HS-27A (cell line): ENCODE measurements at places on chromosomes 5 and 9.

DNA sequence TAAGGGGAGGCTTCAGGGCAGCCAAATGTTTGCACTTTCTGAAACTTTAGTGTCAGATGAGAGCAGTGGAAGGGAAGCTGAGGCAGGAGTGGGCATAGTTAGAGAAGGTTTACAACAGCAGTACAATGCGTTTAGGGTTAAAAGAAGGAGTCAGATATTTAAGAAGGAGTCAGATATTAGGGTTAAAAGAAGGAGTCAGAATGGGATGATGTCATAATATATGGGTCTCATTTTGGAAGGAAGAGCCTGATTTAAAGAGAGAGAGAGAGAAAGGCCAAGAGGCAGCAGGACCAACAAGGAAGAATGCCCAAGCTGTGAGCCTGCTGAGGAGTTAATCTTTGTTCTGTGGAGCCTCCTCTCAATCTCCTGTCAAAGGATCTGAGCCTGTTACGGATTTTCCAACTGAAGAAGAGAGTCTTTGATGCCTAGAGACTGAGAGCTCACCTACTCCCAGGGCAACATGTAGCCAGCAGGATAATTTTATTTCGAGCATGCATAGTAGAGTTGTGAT, 9.5 kb downstream of the ISL1 start:
- DNase-seq: no peak

DNA sequence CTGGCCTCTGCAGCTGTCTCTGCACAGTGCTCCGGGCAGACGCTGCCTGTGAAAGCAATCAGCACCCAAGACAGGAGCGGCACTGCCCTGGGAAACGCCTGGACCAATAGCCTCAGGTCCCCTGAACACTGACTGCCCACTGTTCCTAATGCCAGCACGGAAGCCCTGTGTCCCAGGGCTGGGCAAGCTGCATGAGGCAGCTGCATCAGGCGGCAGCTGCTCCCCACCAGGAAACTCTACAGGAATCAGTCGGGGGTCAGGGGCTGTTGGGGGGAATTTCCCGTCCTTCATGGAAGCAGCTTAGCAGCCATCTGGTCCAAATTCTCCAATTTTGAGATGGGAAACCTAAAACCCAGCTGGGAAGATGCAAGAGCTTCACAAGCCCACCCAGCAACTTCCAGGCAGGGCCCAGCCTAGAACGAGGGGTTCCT, 118.6 kb downstream of the VAV2 start:
- DNase-seq: no peak

DNA sequence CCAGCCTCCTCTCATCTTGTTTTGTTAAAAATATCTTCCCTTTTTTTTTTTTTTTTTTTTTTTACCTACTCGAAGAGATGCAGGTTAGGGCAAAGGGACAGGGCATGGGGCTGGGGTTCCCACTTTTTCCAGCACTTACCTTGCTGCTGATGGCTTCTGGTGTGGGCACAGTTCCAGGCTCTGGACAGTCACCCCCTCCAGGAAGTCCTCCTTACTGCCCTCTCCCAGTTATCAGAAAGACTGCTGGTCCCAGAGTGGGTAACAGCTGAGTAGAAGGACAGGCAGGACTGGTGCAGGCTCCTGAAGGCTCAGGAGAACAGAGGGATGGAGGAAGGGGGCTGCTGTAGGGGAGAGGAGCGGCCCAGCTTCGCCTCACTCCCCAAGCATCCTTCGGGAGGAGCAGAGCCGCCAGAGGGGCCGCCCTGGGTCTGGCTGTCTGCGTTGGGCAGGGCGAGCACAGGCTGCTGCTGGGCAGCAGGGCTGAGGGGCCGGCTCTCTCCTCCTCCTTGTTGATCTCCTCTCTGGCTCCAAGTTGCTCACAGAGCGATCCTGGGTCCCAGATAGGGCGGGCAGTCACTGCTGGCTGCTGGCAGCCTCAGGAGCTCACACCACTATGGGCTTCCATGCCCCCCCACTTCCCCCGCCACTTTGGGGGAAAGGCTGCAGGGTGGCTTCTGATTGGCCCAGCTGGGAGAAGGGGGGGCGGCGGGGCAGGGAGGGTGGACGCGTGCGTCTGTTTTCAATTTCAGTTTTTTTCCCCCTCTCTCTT, at the start of gene PDGFRB:
Gene PDGFRB (minus strand): TSS at position 588 of the 769 bp plus-strand sequence. CDS start 18,798 bp downstream, outside the sequence.
- DNase-seq: no peak

GRCh38 chr5:68419637-68420452, 204.3 kb downstream of the PIK3R1 start:
- DNase-seq: no peak

DNA sequence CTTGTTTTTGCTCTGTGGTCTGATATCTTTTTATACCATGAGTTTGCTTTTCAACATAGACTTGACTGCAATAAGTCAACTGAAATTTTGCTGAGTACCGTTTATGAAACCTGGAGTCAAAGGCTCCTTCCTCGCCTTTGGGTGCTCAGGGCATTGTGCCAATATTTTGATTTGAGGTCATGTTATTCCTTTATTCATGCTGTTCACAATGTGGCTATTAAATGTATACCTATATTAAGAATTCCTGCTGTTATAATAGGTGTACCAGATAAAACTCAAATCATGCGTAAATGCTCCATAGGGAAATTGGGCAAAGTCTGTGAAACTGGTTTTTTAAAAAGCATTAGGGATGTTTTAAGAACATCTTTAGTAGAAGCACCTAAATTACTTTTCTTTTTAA, 334.0 kb upstream of the NUDT12 start:
- DNase-seq: no peak

GRCh38 chr5:139561655-139562451, 714 bp downstream of the UBE2D2 start:
- no peak for DNase-seq

DNA sequence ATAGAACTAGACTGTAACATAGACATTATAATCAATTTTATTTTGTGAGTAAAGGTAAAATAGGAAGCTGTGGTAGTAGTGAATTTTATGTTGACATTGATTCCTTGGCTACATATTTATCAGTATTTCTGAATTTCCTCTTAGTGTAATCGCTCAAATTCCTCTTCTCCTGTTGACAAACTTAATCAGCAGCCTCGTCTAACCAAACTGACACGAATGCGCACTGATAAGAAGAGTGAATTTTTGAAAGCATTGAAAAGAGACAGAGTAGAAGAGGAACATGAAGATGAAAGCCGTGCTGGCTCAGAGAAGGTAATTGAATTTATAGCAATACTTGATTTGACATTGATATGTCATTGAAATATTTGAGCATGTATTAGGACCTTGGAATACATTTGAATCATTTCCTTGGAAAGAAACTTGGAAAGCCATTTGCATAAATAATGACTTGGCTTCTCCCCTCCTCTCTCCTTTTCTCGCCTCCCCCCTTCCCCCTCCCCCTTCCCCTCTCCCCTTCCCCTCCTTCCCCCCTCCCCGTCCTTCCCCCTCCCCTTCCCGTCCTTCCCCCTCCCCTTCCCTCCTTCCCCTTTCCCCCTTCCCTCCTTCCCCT, 75.5 kb downstream of the GPBP1 start:
- DNase-seq: no peak

DNA sequence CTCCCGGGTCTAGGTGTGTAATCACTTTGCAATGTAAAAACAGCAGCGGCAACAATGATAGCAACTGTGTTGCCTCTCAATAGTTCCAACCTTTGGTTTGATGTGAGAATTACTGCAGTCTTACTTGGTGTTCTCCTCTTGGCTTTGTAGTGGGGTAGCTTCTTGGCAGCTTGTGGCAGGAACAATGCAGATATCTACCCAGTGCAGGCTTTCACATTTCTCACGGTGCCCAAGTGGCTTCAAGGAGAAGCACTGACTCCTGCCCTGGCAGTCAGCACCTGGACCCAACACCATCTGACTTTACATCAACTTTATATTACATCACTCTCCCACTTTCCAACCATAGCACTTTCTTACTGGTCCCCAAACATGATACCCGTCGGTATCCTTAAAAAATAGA, 28.4 kb upstream of the TIFAB start:
- no peak for DNase-seq

DNA sequence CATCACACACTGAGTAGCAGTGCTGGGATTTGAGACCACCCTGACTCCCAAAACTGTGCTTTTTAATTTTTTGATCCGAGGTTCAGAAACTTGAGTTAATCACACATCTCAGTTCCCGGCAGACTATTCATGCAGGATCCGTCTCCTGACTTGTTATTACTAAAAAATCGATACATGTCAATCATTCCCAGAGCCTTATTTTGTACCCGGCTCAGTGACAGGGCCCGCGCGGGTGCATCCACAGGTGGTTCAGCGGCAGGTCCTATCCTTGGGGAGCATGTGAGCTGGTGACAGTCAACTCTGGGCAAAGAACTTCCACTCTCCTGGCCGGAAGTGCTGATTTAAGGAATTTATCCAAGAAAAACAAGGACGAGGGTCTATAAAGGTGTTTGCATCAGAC, 95.9 kb upstream of the MVB12B start:
- DNase-seq: no peak

DNA sequence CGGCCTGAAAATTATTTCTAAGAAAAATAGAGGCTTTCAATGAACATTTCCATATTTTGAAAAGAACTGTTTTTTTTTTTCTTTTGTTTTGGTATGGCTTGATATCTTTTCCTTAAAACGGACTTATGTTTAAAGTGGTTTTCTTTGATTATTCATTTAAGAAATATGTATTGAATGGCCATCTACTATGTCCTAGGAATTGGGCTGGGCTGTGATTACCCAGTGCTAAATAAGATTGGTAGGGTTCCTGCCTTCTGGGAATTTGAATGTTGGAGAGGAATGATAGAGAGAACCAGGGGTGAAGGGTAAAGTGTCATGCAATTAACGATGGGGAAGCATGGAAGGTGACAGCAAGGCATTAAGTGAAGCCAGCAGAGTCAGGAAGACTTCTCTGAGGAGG, 33.2 kb downstream of the TNFSF8 start:
- DNase-seq: no peak

- no peak for DNase-seq
These were observed 2.0 kb upstream of the MPDZ start for GRCh38 chr9:13281356-13282016.

- no peak for DNase-seq
These were observed 66.3 kb upstream of the LIFR start for GRCh38 chr5:38622723-38623129.

GRCh38 chr5:135269931-135270421, 129.1 kb downstream of the MACROH2A1 start:
- no peak for DNase-seq

DNA sequence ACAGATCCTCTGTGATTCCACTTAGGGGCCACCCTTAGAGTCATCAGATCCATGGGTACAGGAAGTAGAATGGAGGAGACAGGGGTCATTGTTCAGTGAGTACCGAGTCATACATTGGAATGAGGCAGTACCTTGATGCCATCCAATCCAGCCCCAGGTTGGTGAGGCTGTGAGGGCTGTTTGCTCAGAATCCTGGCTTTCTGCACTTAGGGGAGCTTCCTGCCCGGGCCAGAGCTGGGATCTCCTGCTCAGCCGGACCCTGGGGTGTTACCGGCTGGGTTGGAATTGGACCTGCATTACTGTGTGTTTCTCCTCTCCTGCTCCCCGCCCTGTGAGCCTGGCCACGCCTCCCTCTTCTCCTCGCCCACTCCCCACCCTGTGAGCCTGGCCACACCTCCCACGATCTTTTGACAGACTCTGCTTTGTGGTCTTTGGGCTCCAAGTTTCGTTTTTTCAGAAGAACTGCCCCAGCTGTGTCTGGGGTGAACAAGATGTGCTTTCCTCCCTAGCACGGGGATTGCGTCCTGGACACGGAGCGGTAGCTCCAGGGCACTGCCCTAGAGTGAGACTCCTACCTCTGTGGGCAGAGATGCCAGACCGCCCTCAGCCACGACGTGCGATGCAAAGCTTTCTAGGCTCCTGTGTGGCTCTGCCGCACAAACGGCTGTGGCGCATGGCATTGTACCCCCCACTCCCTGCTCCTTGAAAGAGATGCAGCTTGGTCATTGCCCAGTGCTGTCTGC, 15.4 kb downstream of the TRAF2 start:
- DNase-seq: no peak

DNA sequence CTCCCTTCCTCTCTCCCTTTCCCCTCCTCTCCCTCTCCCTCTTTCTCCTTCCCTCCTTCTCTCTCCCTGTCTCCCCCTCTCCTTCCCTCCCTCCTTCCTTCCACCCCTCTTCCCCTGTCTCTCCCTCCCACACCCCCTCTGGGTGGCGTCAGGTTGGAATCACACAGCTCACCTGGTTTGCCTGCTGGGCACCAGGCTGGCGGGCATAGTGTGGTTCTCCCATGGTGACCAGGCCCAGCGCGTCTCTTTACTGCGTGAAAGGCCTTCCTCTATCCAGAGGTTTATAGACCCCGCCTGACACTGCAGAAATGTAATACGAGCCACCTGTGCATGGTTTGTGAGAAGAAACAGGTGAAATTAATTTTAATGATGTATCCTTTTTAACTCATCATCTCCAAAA, 76.2 kb downstream of the MRPL36 start:
- no peak for DNase-seq

- DNase-seq: no peak
These were observed 180.4 kb downstream of the DAB2IP start for GRCh38 chr9:121831869-121832268.

GRCh38 chr5:54294097-54294667, 16.2 kb downstream of the ARL15 start:
- no peak for DNase-seq

DNA sequence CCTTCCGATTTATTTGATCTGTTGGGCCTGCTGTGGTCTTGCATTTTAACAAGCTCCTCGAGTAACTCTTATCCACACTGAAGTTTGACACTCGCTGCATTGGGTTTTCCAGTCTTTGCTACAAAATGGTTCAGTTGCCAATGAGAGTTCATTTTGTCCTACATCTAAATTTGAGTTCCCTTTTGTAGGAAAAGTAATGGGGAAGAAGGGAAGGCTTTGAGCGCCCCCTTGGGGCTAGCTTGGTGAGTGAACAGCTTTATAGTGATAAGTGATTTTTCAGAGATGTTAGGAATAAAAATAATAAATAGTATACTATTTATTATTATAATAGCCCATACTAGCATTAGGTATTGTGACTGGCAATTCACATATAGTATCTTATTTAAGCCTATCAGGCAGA, 89.9 kb upstream of the GNAQ start:
- no peak for DNase-seq

- no peak for DNase-seq
These were observed 267.9 kb downstream of the CDK5RAP2 start for GRCh38 chr9:120312031-120312430.

DNA sequence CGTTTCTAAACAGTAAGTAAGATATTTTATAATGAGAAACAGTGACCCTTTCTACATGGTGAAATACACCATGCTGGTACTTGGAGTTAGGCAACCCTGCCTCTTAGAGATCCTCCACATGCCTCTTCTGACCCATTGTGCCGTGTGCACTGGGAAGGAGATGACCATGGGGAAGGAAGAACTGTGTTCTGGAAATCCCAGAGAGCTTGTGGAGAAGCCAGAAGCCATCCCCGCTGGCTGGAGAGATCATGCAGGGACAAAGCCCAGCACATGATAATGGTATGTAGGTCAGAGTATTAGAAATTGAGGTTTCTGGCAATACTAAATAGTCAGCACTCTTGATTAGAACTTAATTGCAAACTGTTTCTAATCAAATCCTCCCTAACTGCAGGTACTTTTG, 307.3 kb downstream of the FBXL7 start:
- no peak for DNase-seq

DNA sequence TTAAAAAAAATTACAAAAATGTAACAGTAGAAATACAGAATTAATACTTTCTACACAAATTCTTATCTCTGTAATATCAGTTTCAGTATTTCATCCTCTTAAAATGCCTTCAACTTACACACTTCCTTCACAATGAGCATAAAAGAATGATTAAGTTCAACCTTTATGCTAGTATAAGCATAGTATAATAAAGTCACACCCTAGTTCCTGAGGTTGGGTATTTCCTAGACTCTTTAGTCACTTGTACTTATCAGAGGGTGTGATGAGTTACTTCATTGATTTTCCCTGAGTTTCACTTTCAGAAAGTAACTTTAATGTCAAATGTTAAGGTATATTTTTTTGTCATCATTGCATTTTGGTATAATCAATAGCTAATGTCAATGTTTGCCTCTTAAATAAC, 302.4 kb downstream of the PDE4D start:
- no peak for DNase-seq
